ENCODE measurements at places on chromosomes 11 and 22.

DNA sequence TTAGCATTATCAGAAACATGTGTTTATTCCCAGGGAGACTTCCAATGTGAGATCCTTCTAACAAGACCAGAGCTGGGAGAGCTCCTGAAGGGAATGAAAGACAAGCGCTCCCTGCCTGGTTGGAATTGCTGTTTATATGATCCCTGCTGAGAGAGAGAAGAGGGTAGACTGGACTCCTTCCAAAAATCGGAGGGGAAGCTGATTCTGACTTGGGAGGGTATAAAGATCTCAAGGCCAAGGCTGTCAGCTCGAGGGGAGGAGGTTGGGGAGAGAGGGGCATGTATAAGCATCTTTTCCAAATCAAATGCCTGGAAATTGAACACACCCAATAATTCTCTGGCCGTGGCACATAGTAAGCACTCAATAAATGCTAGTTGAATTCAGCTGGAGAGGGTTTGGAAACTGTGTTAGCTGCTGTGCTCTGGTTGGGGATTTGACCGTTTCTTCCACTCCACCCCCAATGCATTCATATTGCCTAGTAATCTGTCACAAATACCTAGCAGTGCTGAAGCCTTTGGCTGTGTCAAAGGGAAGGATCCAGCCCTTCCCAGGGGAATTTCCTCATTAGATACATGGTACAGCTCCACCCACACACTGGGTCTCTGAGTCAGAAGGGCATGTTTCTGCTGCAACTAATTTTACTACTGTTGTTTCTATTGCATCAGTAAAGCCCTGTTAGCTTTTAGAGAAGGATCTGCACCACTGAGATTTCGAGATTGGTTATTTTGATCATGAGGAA, 61.5 kb downstream of the CACNG2 start:
- peak; percentile 56 for DNase-seq

DNA sequence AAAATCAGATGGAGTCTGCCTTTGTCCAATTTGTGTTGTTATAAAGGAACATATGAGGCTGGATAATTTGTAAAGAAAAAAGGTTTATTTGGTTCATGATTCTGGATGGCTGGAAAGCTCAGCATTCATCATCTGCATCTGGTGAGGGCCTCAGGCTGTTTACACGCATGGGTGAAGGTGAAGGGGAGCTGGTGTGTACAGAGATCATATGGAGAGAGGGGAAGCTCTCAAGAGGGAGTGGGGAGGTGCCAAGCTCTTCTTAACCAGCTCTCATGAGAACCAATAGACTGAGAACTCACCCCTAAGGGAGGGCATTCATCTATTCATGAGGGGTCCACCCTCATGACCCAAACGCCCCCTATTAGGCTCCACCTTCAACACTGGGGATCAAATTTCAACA, 40.0 kb downstream of the NEU3 start:
- DNase-seq, result no peak

GRCh38 chr22:40193429-40194421, 16.0 kb downstream of the TNRC6B start:
- DNase-seq, result peak; percentile 57

- no peak for DNase-seq
Observed at GRCh38 chr22:22219140-22219996, 25.2 kb upstream of the VPREB1 start.

Measured in amniotic epithelial cell (primary cell).